ENCODE measurements at places on chromosomes 3 and 15.

GRCh38 chr3:188385295-188385694, 231.3 kb downstream of the LPP start:
- DNase-seq: no peak

- no peak for DNase-seq
Observed at GRCh38 chr3:124779116-124779515, 48.9 kb downstream of the UMPS start.

DNA sequence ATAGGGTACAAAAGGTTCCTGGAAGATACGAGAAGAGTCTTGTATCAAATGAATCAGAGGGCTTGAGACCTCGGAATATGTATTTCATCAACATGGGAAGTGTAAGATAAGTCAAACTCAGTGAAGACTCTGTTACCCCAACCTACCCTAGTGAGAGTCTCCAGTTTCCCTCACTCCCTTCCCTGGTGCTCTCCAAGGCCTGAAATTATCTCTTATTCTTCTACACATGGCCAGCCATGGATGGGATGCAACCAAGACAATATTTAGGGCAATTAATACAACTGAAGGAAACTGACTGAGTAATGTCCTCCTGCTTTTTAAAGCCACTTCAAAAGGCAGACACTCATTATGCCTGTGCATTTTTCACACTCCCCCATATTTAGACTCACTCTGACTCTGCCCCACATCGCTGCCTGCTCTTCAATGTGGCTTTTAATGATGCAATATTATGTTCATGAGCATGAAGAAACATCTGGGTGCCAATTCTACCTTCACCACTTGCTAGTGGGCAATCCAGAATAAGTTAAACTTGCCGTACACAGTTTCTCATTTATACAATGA, 137.1 kb upstream of the THBS1 start:
- DNase-seq: no peak

- no peak for DNase-seq
Observed at GRCh38 chr15:80773792-80774352, 5.3 kb upstream of the CEMIP start.

- DNase-seq: no peak
Observed at GRCh38 chr3:134803652-134804051, 8.6 kb downstream of the EPHB1 start.

- DNase-seq: no peak
Observed at GRCh38 chr3:37997342-37997741, 6.8 kb downstream of the VILL start.

Data from naive thymus-derived CD8-positive, alpha-beta T cell (primary cell).